Renal cortical epithelial cell (primary cell): ENCODE measurements at places on chromosomes 1 and 21. TPM values are rescaled to one million over a fixed set of nuclear protein-coding genes. Genes with fewer than 3 reads are reported as not detected.

LCE1E gene
- total RNA-seq, result not detected in 2 replicates

HSF2BP gene
- 2.6 and 3.8 TPM in 2 replicates for total RNA-seq

LRIF1 gene
- 8.3 and 13.7 TPM in 2 replicates for total RNA-seq

SLC44A5 gene
- 1.7 and 8.5 TPM in 2 replicates for total RNA-seq

ADAM30 gene
- not detected in 2 replicates for total RNA-seq

AADACL3 gene
- not detected in 2 replicates for total RNA-seq

CD52 gene
- not detected in 2 replicates for total RNA-seq

CHI3L2 gene
- total RNA-seq, result 1.6 and 3.0 TPM in 2 replicates

FCER1A gene
- total RNA-seq, result not detected in 2 replicates

SLC22A15 gene
- total RNA-seq, result 3.5 and 15.7 TPM in 2 replicates

CAPN8 gene
- 0.05 TPM in 1 of 2 replicates, not detected in the other for total RNA-seq

TMEM82 gene
- total RNA-seq, result not detected in 2 replicates

C8B gene
- total RNA-seq, result not detected in 2 replicates

PADI1 gene
- 1.5 and 26.0 TPM in 2 replicates for total RNA-seq

RPE65 gene
- not detected in 2 replicates for total RNA-seq

MSH4 gene
- total RNA-seq, result 0.17 and 0.75 TPM in 2 replicates

PLA2G2C gene
- not detected in 2 replicates for total RNA-seq

GPR157 gene
- total RNA-seq, result 4.6 and 9.7 TPM in 2 replicates

OR4F29 gene
- 0.10 TPM in 1 of 2 replicates, not detected in the other for total RNA-seq

OR2T35 gene
- under 0.01 TPM in 1 of 2 replicates, not detected in the other for total RNA-seq

EVA1C gene
- 0.69 and 0.70 TPM in 2 replicates for total RNA-seq

STK40 gene
- 17.4 and 34.5 TPM in 2 replicates for total RNA-seq

CLK2 gene
- total RNA-seq, result 12.0 and 33.1 TPM in 2 replicates

LCE1A gene
- not detected in 2 replicates for total RNA-seq

AMY1B gene
- total RNA-seq, result not detected in 2 replicates

ELAVL4 gene
- total RNA-seq, result not detected in 2 replicates

HENMT1 gene
- total RNA-seq, result 2.3 and 2.9 TPM in 2 replicates

NTMT2 gene
- not detected in 2 replicates for total RNA-seq

EPHB2 gene
- total RNA-seq, result 136 and 159 TPM in 2 replicates

OVAAL gene
- total RNA-seq, result not detected in 2 replicates

TMEM269 gene
- not detected in 2 replicates for total RNA-seq

PTPRC gene
- not detected in 2 replicates for total RNA-seq

OR2G6 gene
- 0.05 TPM in 1 of 2 replicates, not detected in the other for total RNA-seq

IFI44 gene
- total RNA-seq, result 8.6 and 19.6 TPM in 2 replicates
